ENCODE measurements at places on chromosomes 7 and 10.

DNA sequence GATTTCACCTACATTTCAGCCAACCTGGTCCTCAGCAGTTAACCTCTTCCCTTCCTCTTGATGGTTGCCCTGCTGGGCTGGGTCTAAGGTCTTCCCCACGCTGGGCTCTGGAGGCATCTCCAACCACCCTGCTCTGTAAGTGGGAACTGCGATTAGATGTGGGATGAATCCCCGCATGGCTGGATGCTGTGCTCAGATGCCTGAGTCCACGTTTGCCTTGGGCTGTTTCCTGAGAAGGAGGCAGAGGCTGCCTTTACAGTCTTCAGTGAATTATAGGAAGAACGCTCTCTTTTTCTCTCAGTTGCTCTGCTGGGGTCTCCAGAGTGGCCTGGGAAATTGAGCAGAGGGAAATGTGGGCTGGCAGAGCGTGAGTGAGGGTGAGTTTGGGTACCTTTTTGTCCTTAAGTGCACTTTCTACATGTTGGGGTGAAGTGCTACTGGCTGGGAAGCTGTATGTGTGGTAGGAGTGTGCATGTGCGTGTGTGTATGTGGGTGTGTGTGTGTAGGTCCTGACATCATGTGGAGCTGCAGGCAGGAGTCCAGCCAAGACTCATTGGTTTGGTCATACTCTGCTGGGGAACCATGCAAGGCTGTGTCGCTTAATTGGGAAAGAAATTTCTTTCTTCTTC, 1.5 kb downstream of the GIMAP8 start:
- DNase-seq: no peak

DNA sequence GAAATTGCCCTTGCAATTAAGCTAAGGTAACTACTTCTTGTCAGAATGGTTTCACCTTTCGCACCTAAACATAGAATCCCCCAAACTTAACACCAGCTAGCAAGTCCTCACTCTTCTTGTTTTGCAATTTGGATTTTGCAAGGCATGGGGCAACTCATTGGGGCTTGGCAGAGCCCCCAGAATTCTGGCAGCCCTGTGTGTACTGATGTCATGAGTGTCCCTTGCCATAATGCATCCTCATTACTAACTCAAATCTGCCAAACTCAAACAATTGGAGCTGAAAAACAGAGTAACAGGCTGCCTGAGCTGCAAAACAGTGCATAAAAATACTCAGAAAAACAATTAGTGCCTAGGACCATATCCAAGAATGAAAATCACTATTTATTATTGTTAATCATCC, 7.9 kb upstream of the XPNPEP1 start:
- no peak for DNase-seq

DNA sequence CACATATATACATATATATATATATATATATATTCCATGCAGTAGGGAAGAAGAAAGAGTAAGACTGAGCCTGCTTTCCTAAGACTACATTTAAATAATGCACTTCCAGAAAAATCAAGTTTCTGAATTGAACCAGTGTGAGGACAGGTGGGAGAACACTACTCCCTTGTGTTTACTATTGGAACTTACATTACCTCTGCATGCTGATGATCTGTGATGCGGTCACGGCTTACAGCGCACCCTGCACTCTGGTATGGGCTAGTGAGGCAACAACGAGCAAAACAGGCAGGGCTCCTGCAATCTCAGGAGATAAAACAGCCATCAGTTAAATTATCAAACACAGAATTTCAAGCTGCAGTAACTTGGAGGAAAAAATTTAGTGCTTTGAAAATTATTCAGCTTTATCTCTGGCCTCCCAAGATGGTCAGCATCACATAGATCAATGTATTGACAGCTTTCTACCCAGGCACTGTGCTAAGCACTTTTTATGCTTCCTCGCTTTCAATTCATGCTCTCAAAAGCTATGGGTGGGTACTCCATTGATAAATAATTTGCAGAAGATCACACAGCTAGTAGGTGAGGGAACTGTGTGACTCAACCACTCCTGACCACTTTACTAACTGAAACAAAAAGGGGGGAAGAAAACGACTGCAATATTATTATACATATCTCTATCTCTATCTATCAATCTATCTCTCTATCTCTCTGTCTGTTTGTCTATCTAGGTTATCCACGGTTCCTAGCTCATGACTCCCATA, 20.5 kb upstream of the SLC16A12 start:
- DNase-seq: no peak

- DNase-seq: no peak
Observed at GRCh38 chr10:6567884-6568283, 12.2 kb downstream of the PRKCQ start.

DNA sequence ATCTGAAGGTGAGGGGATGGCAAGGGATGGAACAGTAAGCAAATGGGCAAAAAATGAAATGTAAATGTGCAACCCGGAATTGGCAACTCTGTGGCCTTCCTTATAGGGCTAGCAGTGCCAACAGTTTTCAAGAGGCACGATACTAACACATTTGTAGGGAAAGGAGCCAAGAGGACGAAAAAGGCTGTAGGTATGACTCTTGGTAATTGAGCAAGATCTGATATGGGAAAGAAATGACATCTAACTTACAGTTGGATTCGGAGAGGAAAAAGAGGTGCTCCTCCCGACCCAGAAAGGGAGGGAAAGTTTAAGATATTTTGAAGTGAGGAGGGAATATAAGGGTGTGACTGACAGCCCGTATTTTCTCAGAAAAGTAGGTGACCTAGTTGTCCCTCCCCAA, 2.1 kb upstream of the CREM start:
- no peak for DNase-seq

DNA sequence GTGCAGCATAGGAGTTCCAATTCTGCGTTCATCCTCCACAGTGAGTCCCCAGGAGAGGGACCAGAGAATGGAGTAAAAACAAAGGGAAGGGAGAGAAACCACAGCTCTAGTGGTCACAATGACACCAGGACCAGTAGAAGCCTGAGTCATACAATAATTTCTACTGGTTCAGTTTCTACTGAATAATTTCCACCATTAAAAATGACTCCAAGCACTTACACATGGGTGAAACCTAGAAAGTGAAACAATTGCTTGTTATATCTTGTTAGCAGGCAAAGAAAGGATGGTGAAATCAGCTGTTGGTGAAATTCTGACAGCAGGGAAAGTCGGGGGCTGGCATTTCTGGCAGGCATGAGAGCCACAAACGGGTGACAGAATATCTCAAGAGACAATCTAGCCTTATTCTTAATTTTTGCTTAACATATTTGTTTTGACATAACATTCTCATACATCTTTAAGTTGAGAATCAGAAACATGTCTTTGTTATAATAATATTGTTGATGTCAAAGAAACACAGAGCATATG, 1065.8 kb upstream of the C7orf33 start:
- no peak for DNase-seq

DNA sequence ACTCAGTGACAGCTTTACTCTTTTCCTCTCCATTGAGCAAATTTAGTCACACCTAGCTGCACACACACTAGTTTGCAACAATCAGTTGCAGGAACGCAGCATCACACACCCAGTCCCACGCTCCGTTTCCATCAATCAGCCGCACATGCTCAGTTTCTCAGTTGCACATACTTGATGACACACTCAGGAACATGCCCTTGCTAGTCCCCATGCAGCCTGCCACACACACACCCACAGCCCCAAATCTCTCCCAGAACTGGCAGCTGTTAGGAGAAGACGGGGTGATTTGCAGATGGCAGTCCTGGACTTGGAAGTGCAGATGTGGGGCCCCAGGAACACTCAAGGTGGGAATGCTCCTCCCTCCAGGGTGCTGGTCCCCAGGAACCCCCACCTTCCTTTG, 7.7 kb downstream of the LBX1 start:
- no peak for DNase-seq

DNA sequence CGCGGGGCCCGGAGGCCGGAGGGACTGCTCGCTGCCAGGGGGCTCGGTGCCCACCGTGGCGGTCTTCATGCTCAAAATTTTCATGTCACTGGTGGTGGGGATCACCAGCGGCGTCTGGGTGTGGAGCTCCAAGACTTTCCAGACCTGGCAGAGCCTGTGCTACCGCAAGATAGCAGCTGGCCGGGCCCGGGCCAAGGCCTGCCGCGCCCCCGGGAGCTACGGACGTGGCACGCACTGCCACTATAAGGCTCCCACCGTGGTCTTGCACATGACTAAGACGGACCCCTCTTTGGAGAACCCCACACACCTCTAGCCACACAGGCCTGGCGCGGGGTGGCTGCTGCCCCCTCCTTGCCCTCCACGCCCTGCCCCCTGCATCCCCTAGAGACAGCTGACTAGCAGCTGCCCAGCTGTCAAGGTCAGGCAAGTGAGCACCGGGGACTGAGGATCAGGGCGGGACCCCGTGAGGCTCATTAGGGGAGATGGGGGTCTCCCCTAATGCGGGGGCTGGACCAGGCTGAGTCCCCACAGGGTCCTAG, 2.0 kb downstream of the FZD9 start:
- DNase-seq: no peak

DNA sequence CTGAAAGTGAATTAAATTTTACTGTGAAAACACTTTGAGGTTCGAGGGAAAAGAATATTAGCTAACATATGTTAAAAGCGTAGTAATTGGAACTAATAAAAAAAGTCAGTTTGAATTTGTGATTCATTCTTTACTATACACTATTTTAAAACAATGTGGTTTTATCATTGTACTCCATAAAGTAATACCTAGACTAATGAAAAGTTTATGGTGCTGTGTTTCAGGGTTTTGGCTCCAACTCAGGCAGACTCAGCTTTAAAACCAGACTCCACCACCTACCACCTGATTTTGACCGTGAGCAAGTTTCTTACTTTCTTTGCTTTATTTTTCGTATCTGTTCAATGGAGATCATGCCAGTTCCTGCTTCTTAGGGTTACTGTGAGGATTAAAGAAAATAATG, 9.2 kb upstream of the PRTFDC1 start:
- DNase-seq: no peak

DNA sequence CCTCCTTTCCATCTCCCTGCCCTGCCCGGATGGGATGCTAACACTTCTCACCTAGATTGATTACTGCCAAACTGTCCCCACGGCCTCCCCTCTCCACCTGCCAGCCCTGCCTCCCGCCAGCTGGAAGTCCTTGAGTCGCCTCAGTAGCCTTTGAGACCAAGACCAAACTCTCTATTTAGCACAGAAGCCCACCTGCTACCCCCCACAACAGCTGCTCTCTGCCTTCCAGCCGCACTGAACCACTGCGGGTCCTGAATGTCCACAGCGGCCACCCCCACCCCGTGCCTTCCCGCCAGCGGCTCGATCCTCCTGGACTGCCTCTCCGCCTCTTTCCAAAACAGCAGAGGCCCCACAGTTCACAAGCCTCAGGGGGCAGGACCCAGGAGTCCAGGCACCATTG, 39.0 kb downstream of the FKBP6 start:
- no peak for DNase-seq

DNA sequence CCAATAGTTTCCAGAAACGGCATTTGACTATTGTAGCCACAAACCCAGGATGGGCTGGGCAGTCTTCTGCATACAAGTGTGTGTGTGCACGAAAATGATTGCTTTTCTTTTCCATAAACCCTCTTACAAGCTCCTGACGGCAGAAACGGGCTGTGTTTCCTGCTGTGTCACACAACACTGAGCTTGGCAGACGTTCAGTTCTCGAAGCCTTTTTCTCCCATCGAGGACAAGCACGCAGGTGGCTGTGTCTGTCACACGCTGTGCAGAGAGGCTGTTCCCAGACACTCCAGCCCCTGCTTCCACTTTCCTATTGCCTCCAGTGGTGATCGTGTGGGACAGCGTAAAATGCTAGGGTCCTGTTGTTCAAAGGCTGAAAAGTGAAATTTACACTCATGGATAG, 32.1 kb downstream of the RBAK start:
- no peak for DNase-seq

DNA sequence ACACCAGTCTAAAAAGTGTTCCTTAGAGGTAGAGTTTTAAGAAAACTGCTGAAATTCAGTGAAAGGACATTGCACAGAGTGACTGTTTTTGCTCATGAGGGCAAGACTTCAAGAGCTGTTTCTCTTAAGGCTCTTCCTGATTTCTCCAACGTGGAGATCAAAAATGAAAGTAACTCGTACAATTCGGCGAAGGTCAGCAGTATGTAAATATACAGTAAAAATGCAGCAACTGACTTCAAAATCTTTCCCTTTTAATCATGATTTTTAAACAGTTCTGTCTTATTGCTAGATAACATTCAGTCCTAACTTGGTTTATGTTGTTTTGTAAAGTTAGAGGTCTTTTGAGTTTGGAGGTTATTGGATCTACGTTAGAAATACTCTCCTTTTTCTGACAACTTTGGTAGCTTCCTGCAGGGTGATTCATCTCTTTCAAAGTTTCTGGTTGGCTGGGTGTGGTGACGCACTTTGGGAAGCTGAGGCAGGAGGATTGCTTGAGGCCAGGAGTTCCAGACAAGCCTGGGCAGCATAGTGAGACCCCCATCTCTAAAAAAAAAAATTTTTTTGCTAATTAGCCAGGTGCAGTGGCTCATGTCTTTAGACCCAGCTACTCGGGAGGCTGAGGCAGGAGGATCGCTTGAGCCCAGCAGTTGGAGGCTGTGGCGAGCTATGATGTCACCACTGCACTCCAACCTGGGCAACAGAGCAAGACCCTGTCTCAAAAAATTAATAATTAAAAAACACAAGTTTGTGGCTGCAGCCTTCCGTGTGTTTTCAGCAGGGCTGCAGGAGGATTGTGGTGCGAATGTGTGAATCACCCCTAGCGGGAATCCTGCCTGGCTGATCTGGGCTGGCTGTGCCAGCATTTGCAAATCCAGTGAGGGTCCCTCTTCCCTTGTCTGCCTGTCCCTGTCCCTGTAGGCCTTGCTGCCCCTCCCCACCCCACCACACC, 29.2 kb upstream of the AP5Z1 start:
- DNase-seq: no peak

DNA sequence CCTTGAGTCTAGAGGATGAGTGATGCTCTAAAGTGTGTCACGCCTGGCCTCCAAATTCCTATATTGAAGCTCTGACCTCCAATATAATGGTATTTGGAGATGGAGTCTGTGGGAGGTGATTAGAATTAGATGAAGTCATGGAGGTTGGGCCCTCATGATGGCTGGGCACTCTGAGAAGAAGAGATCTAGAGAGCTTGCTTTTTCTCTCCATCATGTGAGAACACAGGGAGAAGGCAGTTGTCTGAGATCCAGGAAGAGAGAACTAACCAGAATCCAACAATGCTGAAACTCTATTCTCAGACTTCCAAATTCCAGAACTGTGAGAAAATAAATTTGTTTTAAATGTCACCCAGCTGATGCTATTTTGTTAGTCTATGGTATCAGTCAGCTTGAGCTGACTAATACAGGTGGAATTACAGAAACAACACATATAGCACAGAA, 15.1 kb downstream of the RNF216 start:
- DNase-seq: no peak

DNA sequence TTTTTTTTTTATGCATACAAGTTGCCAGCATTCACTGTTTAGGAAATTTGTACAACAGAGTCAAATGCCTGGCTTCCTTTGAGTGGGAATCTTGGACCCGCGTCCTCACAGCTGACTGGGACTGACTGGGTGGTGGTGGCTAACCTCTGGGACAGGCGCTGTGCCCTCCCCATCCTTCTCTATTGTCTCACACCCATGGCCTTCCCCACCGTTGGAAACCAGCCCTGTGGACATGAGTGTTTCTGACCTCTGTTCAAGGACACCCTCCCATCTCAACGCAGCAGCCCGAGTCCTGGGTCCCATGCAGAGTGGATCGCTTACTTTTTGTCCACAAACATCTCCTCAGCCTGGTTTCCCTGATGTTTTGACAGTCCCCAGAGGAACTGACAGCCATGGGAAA, 125.1 kb upstream of the PPIF start:
- DNase-seq: no peak

GRCh38 chr10:117884093-117884492, 162.6 kb downstream of the RAB11FIP2 start:
- DNase-seq: no peak
